Stimulated activated CD4-positive, alpha-beta T cell treated with anti-CD3 and anti-CD28 coated beads, Interleukin-1b, Interleukin-23, amount 100 ng/mL, for 1 hour (primary cell): ENCODE measurements at places on chromosomes 16 and 17.

GRCh38 chr16:920717-921116 lies 50.1 kb downstream of the LMF1 start:
- DNase-seq = no peak

GRCh38 chr16:50272687-50273381 lies 6.5 kb downstream of the ADCY7 start:
- no peak for DNase-seq

- DNase-seq = no peak
Observed at GRCh38 chr16:68155425-68155824, 70.3 kb downstream of the NFATC3 start.

DNA sequence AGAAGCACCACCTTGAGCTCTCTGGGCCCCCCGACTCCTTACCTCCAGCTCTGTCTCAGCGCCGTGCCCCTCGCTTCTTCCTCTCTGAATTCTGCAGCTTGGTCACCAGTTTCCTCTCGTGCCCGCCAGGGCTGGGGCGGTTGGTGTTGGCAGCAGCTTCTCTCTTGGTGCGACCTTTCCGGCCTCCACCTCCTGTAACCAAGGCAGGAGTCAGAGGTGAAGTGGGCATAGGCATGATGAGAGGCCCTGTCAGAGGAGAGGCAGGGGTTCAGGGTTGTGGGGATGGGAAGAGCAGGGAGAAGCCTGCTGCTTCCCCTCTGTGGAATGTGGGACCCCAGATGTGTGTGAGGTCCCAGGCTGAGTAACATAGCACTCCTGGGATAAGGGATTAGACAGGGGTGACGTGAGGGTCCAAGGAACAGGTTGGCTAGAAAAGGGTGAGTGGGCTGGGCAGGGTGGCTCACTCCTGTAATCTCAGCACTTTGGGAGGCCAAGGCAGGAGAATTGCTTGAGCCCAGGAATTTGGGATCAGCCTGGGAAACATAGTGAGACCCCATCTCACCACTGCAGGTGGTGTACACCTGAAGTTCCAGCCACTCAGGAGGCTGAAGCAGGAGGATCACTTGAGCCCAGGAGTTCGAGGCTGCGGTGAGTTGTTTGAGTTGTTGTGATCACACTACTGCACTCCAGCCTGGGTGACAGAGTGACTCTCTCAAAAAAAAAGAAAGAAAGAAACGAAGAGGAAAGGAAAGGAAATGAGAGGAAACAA lies 626 bp downstream of the NUPR1 start:
- DNase-seq = no peak
